ENCODE measurements at places on chromosomes 6 and 20. TPM values are rescaled to one million over a fixed set of nuclear protein-coding genes. Genes with fewer than 3 reads are reported as not detected.

GRCh38 chr6:130872250-130873095 is 45.3 kb downstream of the SMLR1 start:
- no peak overlapping the region for H3K27ac ChIP-seq
- no peaks in the 10 kb centered on the region for H3K27me3 ChIP-seq
- peak; percentile 76 for DNase-seq

DNA sequence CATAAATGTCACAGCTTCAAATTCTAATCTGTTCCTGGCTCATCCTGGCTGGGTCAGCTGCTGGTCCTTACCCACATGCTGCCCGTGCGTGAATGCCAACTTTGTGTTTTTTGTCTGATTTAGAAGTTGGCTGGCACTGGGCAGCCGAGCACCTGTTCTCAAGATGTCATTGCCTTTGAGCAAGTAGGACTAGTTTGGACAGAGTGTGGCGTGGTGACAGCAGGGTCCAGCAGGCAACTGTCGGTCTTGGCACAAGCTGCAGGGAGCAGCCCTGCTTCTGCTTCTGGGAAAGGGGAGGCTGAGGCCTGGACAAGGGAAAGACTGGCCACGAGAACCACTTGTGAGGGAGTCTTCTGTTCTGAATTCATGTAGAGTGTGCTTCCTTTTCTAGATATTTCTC is 26.4 kb upstream of the ADRM1 start:
- no peak overlapping the region for H3K4me3 ChIP-seq
- H3K4me1 ChIP-seq: no peaks in the 10 kb centered on the region
- peaks cover 22% of the 10 kb centered on the region for H3K36me3 ChIP-seq
- H3K27me3 ChIP-seq: no peaks in the 10 kb centered on the region
- DNase-seq: no peak

GRCh38 chr6:1384549-1385128 is 4.7 kb upstream of the FOXF2 start:
- no peak overlapping the region for H3K27ac ChIP-seq
- peaks cover 3% of the 10 kb centered on the region for H3K36me3 ChIP-seq
- DNase-seq: no peak
- peaks cover 75% of the 10 kb centered on the region for H3K27me3 ChIP-seq
- no peak overlapping the region for H3K4me3 ChIP-seq

DNA sequence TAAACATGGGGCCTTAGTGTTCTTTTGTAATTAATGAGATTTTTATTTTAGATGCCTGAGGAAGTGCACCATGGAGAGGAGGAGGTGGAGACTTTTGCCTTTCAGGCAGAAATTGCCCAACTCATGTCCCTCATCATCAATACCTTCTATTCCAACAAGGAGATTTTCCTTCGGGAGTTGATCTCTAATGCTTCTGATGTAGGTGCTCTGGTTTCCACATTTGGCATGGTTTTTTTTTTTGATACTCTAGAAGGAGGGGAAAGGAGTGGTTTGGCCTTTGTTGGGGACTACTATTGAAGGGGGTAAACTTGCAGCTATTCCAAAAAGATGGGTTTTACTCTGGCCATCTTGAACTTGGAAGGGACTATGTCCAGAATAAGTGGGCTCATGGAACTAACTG is 1.7 kb downstream of the HSP90AB1 start:
- no peaks in the 10 kb centered on the region for H3K27me3 ChIP-seq
- peak overlapping the region; percentile 97 for H3K27ac ChIP-seq
- H3K4me1 ChIP-seq: peaks cover 63% of the 10 kb centered on the region

SOBP gene
- total RNA-seq: 0.33 TPM

GRCh38 chr6:127026247-127026646 is 92.2 kb upstream of the RSPO3 start:
- no peaks in the 10 kb centered on the region for H3K4me1 ChIP-seq
- no peak overlapping the region for H3K4me3 ChIP-seq
- no peaks in the 10 kb centered on the region for H3K36me3 ChIP-seq
- no peak for DNase-seq
- no peaks in the 10 kb centered on the region for H3K27me3 ChIP-seq
- H3K27ac ChIP-seq: no peak overlapping the region

- no peak overlapping the region for H3K4me3 ChIP-seq
- H3K4me1 ChIP-seq: peaks cover 4% of the 10 kb centered on the region
- peaks cover 4% of the 10 kb centered on the region for H3K27me3 ChIP-seq
- DNase-seq: no peak
Measured at GRCh38 chr6:168216751-168217191, 102.8 kb downstream of the DACT2 start.

- H3K4me3 ChIP-seq: no peak overlapping the region
- peaks cover 48% of the 10 kb centered on the region for H3K27me3 ChIP-seq
- H3K4me1 ChIP-seq: no peaks in the 10 kb centered on the region
- no peaks in the 10 kb centered on the region for H3K36me3 ChIP-seq
Measured at GRCh38 chr6:125533710-125534397, 215.6 kb upstream of the HEY2 start.

DNA sequence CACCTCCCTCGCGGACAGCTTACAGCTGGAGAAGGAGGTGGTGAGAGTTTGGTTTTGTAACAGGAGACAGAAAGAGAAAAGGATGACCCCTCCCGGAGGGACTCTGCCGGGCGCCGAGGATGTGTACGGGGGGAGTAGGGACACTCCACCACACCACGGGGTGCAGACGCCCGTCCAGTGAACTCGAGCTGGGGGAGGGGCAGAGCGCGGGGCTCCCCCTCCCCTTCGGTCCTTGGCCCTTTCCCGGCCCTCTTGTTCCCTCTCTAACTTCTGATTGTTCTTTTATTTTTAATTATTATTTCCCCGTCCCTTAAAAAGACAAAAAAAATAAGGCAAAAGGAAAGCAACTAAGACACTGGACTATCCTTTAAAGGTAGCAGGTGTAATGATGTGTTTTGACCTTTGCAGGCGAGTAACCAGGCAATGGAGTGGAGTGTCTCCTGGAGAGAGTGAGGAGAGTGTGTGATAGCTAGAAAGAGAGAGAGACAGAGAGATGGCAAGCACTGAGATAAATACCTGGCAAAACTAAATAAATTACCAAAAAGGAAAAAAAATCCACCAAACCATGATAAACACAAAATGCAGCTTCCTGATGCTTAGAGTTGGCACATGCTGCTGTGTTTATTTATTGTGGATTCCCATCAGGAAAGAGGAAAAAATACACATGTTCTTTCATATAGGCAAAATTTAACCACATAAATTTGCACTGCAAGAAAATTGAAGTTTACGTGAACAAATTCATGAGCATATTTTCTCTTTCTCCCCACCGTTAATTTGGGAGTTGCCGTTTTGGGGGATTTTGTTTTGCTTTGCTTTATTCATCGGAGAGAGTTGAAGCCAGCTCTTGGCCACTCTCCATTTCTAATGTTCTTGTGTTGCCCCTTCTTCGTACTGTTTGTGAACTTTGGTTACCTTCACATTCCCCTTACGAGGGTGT is 1.9 kb downstream of the POU3F2 start:
- H3K36me3 ChIP-seq: peaks cover 5% of the 10 kb centered on the region
- H3K27me3 ChIP-seq: peaks cover 83% of the 10 kb centered on the region
- no peak for DNase-seq
- peak overlapping the region; percentile 1 for H3K27ac ChIP-seq
- peaks cover 33% of the 10 kb centered on the region for H3K4me1 ChIP-seq
